ENCODE measurements at places on chromosomes 1 and 21.

GRCh38 chr1:231866392-231867331 is 240.1 kb downstream of the DISC1 start:
- no peak for DNase-seq

- no peak for DNase-seq
Measured at GRCh38 chr1:3688356-3689137, 36.2 kb downstream of the TP73 start.

- no peak for DNase-seq
Measured at GRCh38 chr1:168926236-168926635, 180.3 kb upstream of the ATP1B1 start.

DNA sequence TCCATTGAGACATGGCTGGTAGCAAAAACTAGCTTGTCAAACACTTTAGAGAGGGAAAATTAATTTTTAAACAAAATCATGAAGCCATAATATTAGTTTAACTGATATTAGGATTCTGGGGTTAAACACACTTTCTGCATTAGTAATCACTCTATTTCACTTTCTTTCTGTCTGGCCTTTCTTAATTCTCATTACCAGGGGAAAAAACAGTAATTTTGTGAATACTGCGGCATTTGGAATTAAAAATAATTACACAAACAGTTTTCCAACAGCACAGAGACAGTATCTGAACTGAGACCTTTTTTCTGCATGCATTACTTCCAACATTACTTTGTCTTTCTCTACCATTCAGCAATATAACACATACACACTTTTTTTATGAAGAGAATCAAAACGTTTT is 190.6 kb downstream of the MRPL39 start:
- no peak for DNase-seq

DNA sequence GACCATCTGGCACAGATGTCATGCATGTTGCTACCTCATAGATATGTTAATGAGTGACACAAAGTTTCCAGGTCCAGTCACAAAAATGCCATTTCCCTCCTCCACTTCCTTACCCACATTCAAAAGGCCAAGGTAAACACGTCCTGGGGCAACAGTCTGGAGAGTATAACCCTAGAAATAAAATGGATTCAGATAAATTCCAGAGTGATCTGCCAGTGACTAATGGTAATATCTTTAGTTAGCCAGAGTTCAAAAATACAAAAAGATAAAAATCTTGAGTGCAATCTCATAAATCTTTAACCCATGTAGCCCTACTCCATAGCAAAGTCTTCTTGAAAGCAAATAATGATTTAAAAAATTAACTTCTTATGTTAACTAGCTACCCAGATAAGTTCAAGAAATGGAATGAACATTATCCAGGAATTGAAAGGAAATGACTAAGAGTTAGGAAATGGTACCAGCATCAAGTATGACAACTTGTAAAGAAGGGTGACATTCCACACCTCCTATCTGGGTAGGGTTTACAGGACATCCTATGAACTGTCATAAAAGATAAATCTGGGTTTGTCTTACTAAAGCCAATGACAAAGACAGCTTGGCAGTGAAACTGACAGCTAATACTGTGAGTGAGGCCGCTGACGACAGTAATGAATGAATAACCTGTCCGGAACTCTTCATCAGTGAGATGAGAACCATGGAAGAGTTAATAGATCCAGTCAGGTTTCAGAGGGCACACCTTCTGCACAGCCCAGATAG is 18.1 kb downstream of the RGS2 start:
- no peak for DNase-seq

DNA sequence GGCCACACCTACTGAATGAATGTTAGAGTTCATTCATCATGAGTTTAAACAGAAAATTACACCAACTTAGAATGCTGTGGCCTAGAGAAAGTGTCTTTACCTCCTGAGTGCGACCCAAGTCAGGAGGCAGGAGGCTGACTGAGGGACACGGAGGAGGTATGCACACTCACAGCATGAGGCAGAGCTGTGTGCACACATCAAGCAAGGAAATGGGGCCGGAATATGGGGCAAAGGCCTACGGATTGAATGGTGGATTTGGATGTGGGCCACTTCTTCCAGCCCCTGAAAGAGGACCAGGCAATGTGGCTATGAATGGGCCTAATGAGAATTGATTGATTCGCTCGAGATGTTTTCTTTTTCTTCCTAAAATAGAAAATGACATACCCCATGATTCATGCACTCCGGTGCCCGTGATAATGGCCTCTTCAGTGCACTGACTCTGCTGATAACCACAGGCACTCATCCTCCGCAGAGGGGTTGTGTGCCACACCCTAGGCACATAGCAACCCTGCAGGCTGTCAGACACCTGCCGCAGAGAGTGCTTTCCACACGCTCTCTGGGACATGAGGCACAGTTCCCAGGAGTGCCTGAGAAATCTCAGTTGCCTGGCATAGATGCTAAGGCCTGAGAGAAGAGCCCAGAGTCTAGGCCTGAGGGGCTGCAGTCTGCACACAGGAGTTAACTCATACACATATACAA is 155.5 kb downstream of the GLUL start:
- no peak for DNase-seq

- no peak for DNase-seq
Measured at GRCh38 chr1:204613636-204614035, 71.9 kb downstream of the LRRN2 start.

GRCh38 chr1:30903343-30904034 is 5.1 kb downstream of the SDC3 start:
- DNase-seq = no peak

- DNase-seq = no peak
Measured at GRCh38 chr21:25871566-25871965, 136.8 kb downstream of the GABPA start.

- no peak for DNase-seq
Measured at GRCh38 chr1:176957603-176958002, 206.9 kb downstream of the ASTN1 start.

DNA sequence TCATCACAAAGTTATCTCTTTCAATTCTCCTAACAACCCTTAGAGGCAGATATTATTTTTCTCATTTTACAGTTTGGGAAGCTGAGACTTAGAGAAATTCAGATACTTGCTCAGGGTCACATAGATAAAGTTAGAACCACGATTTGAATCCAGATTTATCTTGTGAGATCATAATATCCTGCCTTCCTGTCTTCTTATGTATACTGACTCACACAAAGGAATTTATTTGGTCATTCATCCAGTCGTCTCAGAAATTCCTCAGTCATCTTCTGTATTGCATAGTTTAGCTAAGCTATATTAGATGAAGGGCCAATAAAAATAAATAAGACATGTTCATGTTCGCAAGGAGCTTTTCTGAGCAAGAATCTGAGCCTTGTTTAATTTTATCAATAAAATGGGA is 35.8 kb upstream of the RUNX1 start:
- DNase-seq = no peak

DNA sequence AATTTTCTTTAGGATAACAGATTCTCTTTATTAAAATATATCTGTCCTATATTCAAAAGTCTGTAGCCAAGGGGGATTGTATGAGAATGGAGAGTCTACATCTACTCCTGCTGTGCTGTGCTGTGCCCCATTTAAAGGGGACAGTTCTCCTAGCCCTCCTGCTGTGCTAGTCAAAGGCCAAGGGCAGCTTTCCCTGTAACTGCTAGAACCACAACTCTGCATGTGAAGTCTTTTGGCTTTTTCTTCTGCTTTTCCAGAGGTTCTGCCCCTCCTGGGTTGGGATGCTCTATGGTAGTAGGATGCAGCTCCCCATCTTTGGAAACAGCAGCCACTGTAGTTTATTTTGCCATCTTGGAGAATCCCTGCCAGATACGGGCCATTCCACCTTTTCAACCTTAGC is 197.5 kb upstream of the JUN start:
- no peak for DNase-seq

DNA sequence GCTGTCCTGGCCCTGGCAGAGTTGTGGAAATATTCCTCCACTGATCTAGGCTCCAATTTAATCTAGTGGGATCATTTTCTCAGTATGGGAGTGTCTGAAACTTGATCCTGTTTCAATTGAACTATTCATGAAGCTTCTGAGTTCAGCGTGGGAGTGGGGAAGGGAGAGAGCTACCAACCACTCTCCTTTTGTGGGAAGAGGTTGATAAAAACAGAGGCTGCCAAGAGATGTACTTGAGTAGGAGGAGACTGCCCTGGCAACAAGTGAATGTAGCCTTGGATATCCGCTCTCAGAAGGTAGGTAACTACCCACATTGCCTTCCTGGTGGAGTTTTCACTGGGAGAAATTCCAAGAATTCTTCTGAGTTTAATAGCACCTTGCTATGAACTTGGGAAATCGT is at the start of gene CTXND2:
CTXND2 (plus strand) TSS at position 119 of the 400 bp plus-strand sequence. CDS start 25,179 bp downstream, outside the sequence.
- DNase-seq = no peak

GRCh38 chr1:3603571-3604467 is 7.5 kb downstream of the MEGF6 start:
- DNase-seq = no peak

GRCh38 chr1:206427291-206427690 is 43.0 kb upstream of the IKBKE start:
- DNase-seq = no peak

DNA sequence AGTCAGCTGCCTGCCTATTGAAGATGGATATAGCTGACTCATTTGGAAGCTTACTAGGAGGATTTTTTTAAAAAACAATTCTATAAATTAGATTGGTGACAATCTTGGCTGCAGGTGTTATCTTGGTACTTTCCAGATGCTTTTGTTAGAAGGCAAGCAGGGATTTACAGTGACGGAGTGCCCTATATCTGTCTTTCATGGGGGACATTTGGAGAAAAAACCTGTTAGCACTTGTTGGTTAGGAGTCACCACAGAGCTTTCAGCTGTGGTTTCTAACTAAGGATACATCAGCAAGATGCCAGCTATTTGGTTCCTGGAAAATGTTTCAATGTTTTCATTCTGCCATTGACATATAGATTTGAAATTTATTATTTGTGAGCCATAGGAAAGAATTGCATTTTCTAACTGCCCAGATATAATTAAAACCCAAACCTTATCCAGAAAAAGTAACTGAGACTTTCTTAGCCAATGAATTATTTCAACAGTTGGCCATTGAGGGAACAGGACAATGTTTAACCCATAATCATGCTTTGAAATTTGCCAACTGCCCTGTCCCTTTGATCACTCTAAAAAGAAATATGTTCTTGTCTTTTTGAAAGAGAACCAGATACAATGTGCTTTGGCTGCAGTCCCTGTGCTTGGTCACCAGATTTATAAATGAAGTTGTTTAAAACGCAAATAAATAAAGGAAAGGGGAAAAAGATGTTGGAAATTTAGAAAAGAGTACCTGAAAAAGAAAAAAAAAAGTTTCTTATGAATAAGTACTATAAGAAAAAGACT is 761.0 kb upstream of the CXADR start:
- DNase-seq = no peak

- DNase-seq = no peak
Measured at GRCh38 chr1:20508411-20508771, 440 bp upstream of the MUL1 start.

DNA sequence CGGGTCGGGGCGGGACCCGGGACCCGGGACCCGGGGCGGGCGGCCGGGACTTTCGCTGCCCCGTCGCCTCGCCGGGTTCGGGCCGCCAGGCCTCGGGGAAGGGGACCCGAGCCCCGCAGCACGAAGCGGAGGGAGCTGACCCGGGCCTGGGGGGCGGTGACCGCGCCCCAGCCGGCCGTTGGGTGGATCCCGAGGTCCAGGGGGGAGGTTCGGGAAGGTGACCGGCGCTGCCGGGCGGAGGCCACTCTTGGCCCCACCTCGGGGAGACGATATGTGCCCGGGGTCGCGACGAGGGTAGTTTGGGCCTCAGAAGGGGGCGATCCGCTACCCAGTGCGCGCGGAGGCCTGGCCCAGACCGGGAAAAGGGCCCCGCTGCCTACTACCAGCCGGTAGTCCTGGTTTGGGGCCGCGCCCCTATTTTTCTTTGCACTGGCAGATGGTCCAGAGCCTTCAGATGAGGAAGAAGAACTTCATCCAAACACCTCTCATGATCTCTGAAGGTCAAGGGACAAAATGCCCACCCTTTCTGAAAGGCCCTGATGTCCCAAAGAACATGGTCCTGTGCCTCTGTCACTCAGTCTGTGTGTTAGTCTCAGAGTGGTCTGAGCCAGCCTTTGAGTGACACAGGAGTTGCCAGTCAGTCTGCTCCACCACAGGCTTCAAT is 766 bp downstream of the AGO4 start:
- DNase-seq = no peak

DNA sequence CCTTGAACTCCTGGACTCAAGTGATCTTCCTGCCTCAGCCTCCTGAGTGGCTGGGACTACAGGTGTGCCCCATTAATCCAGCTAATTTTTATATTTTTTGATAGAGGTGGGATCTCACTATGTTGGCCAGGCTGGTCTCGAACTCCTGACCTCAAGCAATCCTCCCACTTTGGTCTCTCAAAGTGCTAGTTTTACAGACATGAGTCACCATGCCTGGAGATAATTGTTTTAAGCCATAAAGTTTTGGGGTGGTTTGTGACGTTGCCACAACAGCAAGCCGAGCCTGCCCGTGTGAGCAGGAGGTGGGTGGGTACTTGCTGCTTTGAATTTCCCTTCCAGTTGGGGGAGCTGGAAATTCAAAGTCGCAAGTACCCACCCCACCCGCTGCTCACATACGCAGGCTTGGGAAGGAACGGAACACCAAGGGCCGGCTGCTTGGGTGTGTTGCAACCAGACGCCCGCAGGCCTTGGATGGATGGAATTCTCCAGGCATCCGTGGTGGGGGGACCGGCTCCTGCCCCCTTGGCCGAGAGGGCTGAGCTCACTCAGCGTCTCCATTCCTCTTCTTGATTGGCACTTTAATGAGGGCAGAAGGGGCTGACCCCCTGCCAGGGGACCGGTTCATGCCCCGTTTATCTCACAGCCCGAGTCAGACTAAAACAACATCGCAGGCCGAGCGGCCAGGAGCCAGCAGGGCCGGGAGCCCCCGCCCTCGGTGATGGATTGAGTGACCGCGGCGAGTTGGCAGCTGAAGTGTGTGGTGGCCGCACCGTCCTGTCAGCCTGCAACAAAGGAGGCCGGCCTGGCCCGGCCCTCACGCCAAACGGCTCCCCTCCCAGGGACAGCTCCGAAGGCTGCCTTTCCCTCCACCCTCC is 78.1 kb downstream of the DHRS3 start:
- DNase-seq = no peak

GRCh38 chr1:24898152-24898908 is 31.7 kb downstream of the RUNX3 start:
- DNase-seq = no peak

DNA sequence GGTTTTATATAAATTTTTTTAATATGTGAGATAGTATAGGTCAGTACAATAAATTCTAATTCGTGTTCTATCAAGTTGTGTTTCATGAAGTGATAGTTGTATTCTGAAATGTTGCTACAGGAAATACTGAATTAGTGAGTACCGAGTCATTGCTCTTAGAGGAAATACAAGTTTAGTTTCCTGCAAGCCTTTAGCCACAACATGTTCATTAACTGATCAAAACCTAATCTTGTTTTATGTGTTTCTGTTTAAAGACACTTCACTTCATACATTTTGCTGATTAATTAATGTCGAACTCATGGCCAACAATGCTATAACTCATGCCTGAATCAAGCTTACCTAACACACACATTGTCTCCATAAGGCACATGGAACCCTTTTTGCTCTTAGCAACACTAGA is 43.6 kb downstream of the LRRC7 start:
- no peak for DNase-seq

- DNase-seq = no peak
Measured at GRCh38 chr1:19254416-19254815, 2.8 kb downstream of the MRTO4 start.
